PC-3 (cell line): ENCODE measurements at places on chromosomes 3 and 15.

DNA sequence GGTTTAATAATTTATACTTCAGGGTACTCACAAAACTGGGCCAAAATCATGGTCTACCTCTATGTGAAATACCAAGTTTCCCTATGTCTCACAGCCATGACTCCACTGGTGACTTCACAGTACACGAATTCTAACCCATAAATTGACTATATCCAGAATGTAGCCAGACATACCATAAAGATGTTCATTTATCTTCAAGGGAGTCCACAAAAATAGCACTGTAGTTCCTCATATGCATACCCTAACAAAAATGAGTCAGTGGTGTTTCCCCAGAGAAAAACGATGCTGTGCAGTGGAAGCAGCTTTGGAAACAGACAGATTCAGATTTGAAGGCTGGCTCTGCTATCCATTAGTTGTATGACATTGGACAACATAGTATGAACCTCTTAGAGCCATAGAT, 438.8 kb downstream of the FHIT start:
- no peak for DNase-seq

- peak; percentile 31 for DNase-seq
Measured at GRCh38 chr15:95609096-95609495, 721.4 kb upstream of the NR2F2 start.

- no peak for DNase-seq
Measured at GRCh38 chr3:159803459-159803858, 185.2 kb upstream of the IL12A start.

- no peak for DNase-seq
Measured at GRCh38 chr3:30440880-30441279, 165.5 kb upstream of the TGFBR2 start.

DNA sequence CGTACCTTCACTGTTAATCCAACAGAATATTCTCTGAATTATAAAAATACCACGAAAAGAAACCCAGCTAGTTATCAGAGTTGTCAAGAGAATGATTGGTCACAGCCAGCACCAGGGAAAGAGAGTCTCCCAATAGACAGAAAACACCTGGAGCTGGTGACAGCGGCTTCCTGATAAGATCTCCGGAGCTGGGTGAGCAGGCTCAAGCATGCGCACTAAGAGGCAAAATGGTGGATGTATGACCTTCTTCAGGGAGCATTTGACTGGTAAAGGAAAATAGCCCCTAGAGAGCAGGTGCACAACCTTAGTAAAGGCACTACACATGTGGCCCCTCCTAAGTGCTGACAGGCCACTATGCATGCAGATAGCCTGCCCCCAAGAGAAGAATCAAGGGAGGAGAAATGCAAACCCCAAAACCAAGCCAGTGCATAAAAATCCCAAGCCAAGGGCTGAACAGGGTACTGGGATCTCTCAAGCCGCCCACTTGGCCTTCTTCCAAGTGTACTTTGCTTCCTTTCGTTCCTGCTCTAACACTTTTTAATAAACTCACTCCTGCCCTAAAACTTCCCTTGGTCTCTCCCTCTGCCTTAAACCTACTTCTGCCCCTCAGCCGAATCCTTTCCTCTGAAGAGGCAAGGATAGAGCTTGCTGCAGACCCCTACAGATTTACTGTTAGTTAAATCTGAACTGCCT, 93.2 kb downstream of the UACA start:
- DNase-seq, result no peak

- DNase-seq, result peak; percentile 87
Measured at GRCh38 chr3:100496711-100497261, 4.4 kb downstream of the TMEM45A start.

DNA sequence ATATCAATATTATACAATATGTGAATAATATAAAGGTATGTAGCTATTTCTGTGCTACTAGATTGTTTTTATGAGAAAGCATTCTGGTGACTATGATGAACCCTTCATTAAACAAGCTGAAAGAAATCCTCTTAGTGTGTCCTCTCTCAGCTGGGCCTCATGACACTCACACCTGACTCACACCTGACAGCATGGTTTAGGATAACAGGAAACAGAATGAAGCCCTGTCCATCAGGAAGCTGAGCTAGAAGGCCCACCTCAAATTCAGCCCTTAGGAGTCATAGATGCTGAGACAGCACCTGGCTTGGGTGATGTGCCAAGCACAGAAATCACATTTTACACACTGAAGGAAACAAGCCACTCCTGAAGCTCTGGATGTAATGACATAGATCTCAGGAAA, 30.8 kb downstream of the CHCHD4 start:
- peak; percentile 72 for DNase-seq

DNA sequence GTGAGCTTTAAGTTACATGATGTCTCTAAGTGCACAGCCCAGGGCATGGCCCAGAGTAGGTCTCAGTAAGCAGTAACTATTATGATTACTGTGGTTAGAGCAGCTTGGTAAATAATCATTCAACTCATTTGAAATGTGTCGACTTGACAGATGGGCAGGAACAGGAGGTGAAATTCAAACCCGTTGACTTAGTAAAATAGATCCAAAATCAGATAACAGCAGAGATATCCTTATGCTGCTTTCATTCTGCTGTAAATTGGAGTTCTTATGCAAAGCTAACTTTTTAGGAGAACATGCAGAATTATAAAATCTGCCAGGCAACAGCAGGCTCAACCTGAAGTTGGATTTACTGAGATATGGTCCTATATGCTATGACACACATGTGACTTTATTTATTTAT, 118.7 kb upstream of the KLHL25 start:
- no peak for DNase-seq

DNA sequence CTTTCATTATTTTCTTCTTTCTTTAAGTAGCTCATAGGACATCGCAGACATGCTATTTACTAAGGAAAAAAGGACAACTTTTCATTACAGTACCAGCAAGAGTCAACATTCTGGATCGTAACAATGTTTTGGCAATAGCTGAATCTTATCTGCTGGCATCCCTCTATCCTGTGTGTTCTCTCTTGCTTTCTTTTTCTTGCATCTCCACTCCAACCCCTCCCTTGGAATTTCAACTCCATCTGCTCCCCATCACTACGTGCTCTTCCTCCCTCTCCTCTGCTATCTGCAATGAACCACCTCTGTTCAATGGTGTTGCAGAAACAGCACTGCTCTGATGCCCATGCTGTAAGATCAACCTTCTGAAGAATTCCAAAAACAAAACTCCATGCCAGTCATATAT, 106.6 kb downstream of the FBN1 start:
- no peak for DNase-seq

DNA sequence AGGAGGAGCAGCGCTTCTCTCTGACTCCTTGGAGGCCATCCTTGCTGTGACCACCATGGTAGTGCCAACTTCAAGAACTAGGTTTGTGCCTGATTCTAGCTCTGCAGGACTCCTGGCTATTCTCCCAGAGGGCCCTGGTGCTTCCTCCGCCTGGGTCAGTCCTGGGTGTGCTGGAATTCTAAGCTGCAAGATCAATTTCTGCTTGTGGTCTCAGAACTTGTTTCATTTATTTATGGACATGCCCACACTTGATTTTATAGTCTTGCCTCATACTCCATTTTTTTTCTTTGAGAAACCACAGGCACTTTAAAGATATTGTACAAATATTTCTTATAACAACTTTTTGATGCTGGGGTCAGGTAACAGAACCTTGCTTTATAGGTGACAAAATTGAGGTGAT, 87.6 kb downstream of the PDCD6IP start:
- no peak for DNase-seq

- DNase-seq, result no peak
Measured at GRCh38 chr3:13866041-13866965, 13.6 kb downstream of the WNT7A start.

DNA sequence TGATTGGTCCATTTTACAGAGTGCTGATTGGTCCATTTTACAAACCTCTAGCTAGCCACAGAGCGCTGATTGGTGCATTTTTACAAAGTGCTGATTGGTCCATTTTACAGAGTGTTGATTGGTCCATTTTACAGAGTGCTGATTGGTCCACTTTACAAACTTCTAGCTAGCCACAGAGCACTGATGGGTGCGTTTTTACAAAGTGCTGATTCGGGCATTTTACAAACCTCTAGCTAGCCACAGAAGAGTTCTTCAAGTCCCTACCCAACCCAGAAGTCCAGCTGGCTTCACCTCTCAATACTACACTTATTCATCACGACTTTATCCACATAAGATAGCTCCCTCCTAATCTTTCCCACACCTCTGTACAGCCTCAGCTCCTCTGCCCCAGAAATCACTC, 899.8 kb downstream of the TUSC7 start:
- DNase-seq, result no peak

- DNase-seq, result no peak
Measured at GRCh38 chr15:91919014-91919534, 65.6 kb downstream of the SLCO3A1 start.

GRCh38 chr15:74217907-74218885, 15.6 kb upstream of the STRA6 start:
- peak; percentile 50 for DNase-seq

GRCh38 chr15:39208187-39208586, 372.7 kb upstream of the THBS1 start:
- DNase-seq, result no peak

GRCh38 chr3:180571831-180572598, 29.9 kb upstream of the TTC14 start:
- DNase-seq, result no peak

- DNase-seq, result peak; percentile 50
Measured at GRCh38 chr15:76345880-76346668, 9.5 kb downstream of the ISL2 start.

- DNase-seq, result peak; percentile 37
Measured at GRCh38 chr3:13419505-13420044, 547 bp downstream of the NUP210 start.

GRCh38 chr3:50365080-50365841, 5.9 kb upstream of the TMEM115 start:
- peak; percentile 82 for DNase-seq

DNA sequence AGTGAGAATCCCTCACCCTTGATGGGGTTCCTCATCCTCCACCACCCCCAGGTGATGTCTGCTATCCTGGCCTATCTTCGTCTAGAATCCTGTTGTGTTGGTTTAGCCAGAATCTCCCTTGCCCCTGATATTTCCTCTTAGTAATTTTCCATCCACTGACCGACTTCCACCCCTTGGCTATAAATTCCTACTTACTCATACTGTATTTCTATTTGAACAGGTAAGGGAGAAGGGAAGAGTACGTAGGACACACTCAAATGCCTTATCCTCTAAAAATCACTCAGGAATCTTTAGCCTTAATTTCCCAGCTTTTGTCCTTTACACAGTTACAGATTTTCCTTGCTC, 678 bp upstream of the TFG start:
- DNase-seq, result peak; percentile 87

DNA sequence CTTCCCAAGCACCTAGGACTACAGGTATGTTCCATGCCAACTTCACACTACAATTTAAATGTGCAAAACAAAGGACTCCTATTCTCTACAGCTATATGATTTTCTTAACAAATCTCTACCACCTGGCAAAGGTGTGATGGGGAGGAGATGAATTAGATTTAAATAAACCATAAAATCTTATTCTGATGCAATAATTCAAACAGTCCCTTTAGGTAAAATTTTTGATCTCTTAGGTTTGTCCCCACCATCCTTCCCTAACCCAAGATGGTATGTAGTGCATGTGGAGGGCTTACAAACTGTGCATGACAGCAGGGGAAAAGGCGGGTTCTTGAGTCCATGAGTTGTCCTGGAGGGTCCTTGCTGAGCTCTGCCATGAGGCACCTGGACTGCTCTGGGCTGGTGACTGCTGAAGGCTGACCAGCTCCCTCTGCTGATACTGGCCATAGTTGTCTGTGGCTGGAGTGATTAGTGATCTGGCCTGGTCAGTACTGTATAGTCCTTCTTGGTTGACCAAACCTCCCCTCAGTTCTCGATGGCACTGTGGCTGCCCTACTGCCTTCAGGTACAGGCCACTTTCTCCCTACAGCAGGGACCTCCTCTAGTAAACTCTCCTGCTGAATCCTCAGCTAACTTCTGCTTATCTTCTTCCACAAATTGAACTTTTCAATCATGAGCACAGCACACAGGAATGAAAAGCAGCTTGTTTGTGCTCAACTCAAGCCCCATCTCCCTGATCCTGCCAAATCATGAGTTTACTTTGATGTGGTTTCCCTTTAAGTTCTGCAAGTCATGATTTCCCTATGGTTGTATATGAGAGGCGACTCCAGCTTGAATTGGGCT, 30.1 kb downstream of the CFAP161 start:
- no peak for DNase-seq

GRCh38 chr3:140972833-140973232, 31.2 kb downstream of the SLC25A36 start:
- peak; percentile 22 for DNase-seq

DNA sequence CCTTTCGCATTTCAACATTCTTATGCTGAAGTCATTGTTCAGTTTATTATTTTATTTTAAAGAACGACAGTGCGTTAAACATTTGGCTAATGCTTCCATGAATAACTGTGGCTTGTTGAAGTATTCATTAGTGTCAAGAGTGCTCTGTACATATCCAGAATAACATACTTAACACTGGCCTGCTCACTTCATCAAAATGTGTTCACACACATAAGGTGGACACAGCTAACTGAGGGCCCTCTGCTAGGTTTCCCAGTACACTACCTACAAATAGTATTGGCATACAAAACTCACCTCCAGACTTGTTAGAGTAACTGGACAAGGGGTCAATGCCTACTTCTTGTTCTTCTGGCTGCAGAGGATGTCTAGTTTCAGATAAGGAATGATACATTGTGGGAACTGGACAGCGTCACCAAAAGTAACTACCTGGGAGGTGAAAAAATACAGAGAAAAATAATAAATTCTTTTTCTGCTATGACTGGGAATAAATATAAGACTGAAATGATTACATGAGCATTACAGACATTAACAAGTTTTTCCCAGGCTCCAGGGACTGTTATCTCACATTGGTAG, 234.2 kb downstream of the TBC1D5 start:
- DNase-seq, result no peak

DNA sequence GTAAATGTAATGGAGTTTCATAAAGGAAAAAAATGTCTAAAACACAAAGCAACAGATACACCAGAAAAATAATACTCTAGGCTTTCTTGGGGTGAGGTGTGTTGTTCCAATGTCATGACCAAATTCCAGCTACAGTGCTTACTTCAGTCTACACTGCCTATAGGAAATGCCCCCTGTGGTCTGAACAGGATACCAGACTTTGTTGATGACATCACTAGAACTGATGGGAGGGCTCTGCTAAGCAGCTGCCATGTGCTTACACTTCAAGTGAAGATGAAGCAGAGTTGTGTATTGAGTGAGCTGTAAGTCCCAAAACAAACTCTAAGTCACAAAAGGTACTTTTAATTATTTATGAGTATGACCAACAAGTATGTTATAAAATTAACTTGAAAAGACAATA, 456.1 kb upstream of the IL12A start:
- DNase-seq, result peak; percentile 7

- no peak for DNase-seq
Measured at GRCh38 chr15:58465866-58466517, 34.2 kb downstream of the LIPC start.
